ENCODE measurements at places on chromosomes 4 and X.

DNA sequence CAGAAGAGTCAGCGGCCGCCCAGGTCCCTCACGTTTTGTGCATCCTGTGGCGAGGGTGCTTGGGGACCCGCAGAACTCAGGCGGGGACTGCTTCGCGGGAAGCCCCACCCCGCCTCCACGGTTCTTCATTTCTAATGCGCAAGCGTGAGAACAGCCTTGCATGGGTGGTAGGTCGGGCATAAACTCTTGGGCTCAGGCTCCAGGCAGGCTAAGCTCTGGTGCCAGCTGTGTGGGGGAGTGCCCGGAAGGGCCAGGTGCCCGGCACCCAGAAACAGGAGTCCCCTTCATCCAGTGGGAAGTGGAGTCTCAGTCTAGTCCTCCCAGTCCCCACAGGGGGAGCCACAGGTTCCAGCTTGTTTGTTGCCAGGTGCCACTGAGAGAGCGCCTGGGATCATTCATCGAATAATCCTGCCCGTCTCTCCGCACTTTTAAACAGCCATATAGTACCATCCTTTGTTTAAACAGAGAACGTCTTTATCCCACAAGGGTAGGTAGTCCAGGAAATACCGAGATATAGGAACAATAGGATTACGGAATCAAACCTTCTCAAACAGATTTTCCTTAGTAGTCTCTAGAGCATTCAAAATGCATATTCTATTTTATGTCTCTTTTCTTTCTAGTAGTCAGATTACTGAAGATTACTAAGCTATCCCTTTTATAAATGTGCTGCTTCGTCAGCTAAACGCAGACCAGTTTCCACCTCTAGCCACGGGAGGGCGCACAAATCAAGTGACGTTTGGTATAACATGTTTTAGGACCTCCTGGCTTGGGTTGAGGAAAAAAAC lies 12.7 kb upstream of the RBBP7 start:
- peak; percentile 75 for DNase-seq

DNA sequence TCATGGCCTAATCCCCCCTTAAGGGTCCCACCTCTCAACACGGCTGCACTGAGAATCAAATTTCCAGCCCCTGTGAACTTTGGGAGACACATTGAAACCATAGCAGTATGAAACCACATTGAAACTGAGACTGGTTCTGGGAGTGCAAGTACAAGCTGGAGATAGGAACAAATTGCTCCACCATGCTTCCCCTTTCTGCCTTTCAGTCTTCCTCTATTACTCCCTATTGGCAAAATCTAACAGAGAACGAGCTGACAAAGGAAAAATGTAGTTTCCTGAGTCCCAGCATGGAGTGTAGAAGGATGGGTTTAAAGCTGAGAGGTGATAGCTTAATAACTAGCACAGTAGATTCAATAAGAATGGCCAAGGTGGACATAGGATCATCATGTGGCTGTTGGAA lies 161.7 kb upstream of the RPL34 start:
- DNase-seq, result no peak

GRCh38 chrX:30881797-30882196 lies 7.3 kb downstream of the TAB3 start:
- DNase-seq, result no peak

- no peak for DNase-seq
Observed at GRCh38 chrX:107619885-107620322, 8.4 kb upstream of the PRPS1 start.

DNA sequence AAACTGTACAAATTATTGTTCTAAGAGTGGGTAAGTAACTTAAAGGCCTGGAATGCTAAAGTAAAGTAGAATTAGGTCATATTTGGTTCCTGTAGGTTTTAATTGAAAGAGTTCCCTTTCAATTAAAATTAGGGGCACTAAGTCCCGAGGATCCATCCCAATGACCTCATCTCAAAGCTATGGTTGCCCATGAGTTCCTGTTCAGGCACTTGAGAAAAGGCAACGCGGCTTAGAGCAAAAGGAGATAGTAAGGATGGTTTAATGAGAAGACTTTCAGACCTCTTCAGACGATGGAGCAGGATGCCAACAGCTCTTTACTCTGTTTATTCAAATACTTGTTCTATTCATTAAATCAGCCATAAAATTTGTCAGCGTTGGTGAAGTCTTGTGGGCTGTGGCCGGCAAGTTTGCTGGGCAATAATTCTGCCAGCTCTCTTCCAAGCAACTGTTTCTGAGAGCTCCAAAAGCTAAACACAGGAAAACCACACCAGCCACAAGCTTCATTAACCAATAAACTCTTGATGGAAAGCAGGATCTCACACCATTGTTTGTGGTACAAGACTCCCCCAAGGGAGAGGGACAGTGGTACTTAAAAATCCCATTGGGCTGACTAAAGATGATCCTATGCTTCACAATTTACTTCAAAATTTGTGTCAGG lies 167.4 kb downstream of the COL4A6 start:
- peak; percentile 14 for DNase-seq

- DNase-seq, result no peak
Observed at GRCh38 chr4:180683186-180683585, 1560.0 kb upstream of the TENM3 start.

GRCh38 chrX:122579526-122579925 lies 604.6 kb upstream of the GRIA3 start:
- DNase-seq, result peak; percentile 13

DNA sequence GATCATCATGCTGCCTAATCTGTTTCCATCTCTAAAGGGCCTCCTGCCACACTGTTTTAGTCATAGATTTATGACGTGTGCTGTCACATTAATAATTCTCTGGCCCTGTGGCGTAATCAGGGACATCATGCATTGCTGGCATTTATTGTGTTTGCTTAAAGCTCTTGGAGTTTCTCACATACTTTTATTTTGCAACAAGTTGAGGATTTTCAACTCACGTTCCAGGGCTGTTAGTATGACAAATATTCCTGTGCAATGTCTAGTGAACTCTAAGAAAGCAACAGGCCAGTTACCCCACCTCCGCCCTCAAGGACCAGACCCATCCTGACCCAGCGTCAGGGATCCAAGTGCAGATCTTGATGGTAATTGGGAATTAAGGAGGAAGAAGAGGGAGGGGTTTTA lies 7.8 kb upstream of the PIGA start:
- DNase-seq, result no peak

DNA sequence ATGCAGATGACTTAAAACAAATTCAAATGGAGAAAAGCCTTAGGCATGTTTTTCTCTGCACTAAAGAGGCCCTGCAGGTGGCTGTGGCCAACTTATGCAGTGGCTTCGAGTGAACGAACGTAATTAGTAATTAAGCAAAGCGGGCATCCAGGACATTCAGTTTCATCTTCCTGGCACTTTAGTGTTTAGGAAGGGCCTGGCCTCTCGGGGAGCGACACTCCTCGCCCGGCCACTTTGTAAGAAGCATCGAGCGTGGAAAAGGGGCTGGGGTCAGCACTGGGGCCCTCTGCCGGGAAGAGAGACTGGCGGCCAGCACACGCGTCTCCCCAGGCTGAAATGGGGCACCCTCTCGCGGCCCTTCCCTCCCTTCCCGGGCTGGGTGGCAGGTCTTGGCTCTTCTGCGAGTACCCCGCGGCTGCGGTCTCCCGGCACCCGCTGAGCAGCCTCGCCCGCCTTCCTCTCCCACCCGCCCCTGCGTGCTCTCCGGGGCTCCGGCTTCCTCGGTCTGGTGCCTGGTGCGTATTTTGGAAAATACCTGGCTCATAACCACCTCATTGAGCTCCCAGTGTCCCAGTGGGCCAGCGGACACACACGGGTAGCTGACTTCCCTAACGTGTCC lies 677 bp upstream of the CYP4V2 start:
- peak; percentile 27 for DNase-seq

DNA sequence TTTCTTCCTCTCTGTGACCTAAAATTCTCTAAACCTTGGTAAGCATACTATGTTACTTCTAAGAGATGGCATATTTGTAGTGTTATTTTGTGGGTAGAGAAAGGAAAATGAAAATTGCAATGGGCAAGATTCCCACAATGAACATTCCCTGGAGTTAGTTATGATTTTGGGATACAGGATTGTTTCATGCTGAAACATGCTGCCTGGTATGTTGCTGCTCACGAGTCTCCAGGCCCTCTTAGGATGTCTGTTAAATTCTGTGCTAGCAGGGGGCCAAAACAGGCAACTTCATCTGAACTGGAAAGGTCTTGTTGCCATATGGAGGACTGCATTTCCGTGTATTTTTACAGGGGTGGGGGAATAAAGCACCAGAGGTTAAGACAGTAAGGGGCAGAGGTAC lies 18.9 kb upstream of the MSMO1 start:
- DNase-seq, result peak; percentile 55
